ENCODE measurements at places on chromosomes 5 and 9.
A peak's percentile ranks its signal among the peaks of the same experiment; 100 is the strongest.

DNA sequence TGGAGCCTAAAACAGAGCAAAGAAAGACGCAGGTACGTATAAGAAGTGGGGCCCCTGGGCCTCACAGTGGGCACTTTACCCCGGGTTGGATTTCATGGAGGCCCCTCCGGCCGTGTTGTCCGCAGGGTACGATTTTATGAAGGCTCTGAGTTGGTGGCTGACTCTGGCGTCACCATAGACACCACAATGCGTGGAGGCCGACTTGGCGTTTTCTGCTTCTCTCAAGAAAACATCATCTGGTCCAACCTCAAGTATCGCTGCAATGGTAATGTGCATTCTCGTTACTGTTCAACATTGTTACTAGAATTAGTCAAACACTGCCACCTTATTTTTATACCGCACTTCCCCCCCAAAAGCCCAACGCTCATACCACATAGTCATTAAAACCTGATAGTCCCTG lies 47.1 kb downstream of the THBS4 start:
- no peak for DNase-seq

DNA sequence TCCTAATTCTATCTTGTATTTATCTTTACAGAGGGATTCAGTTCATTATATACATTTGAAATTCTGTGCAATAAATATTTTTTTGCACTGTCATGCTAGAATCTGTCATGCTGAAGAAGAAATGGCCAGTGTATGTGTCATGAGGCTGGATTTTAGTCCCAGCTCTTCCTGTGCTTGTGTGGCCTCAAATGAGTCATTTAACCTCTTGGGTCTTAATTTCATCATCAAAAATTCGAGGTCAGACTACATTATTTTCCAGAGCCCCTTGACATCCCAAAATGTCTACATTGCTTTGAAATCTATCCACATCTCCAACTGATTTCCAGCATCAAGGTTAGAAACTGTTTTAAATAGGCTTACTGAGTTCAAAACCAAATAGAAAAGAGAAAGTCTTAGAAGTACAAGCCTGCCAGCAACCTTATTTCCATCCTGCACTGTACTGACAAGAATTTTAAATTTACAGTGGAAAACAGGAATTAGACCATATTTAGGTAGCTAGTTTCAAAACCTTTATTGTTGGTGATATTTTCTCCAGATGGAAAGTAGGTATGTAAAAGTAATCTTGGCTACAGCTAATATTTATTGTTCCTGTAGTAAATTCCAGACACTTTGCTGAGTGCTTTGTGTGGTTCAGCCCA lies 96.7 kb upstream of the MAMDC2 start:
- no peak for DNase-seq

GRCh38 chr9:126981218-126981617 lies 66.6 kb downstream of the RALGPS1 start:
- no peak for DNase-seq

GRCh38 chr5:179272326-179273072 lies 72.8 kb downstream of the ADAMTS2 start:
- no peak for DNase-seq

DNA sequence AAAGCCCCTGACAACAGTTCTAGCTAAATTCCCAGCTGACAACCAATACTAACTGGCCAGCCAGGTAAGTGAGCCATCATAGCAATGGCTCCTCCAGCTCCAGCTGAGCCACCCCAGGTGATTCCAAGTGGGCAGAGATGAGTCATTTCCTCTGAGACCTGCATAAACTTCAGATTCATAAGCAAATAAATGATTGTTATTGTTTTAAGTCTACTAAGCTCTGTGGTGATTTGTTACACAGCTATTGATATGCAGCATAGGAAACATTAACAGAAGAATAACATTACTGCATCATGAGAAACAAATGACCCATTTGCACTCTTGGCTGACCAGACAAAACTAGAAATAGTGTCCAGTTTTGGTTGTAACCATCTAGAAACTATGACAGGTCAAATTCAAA lies 60.3 kb downstream of the TTC39B start:
- no peak for DNase-seq

DNA sequence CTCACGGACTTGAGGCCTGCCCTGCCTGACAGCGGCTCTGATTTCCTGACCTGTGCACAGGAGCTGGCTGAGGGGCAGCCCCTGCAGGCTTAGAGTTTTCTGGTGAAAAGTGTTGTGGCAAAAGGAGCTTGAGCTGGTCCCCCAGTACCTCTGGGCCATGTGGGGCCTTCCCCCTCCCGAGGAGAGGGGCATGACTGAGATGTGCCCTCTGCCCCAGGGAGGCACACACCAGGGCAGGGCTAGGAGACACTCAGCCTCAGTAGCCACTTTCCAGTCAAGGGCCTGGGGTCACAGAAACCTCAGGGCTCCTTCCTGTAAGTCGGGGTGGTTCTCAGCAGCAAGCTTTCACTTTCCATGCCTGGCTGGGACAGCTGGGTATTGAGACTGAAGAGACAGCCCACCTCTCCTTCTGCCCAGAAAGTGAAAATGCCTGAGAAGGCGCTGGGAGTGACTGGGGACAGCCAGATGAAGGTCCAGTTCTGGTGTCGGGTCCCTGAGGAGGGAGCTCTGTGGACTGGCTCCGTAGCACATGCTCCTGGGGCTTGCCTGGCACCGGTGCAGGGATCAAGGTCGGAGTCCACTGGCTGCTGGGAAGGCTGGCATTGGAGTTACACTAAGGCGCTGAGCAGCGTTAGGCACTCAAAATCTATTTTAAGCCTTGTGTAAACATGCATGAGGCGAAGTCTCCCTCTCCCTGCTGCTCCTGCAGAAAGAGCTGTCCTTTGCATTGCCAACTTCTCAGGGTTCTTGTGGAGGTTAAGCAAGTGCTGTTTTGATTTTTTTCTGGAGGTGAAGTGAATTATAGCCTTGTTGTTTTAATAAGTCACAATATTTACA lies 394.9 kb downstream of the GADD45G start:
- peak; percentile 10 for DNase-seq

DNA sequence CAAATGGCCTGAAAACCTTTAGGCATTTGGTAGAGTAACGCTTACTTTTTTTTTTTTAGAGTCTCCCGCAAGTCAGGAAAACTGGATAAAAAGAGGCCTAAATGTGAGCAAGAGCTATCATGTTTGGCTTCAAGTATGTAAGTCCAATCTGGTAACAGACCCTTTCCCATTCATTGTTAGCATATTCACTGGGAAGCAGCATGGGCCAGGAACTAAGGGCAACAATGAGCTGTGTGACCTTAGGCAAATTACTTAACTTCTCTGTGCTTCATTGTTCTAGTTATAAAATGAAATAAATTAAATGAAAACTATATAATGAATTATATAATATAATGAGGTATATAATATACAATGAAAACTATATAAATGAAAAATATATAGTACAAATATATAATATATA lies 114.3 kb upstream of the PCA3 start:
- DNase-seq = no peak

- no peak for DNase-seq
Observed at GRCh38 chr9:101587332-101588043, 7.3 kb downstream of the PPP3R2 start.

DNA sequence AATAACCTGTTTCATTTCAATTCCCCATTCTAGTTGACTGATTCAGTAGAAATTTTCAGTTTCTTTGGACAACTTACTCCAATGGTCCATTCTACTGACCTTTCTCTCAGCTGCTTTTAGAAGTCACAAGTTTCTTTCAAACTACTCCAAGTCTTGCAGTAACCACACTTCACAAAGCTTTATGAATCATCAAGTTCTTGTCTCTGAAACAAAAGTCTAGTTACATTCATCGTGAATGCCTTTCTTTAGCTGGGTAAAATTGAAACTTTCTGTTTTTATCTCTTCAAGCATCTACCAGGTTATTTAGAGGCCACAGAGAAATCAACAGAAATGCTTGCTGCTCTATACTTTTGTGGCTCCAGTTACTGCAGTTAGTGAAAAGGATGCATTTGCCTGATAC lies 405.4 kb downstream of the TMEM232 start:
- DNase-seq = no peak

DNA sequence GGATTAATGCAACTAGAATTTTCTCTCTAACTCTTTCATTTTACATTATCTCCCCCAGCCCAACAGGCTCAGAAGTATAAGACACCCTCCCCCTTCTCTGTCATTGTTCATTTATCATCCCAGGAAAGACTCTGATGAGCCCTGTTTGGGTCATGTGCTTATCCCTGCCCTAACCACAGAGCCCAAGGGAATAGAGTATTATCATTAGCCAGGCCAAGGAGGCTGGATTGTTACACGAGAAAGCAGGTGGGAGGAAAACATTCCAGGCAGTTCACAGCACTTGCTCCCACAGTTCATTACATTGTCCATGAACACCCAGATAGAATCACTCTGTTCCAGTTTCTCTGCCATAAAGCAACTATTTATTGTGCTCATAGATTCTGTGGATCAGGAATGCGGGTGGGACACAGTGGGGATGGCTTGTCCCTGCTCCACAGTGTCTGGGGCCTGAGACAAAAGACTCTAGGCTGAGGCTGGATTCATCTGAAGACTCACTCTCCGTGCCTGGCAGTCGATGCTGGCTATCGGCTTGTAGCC lies 59.5 kb upstream of the TMEM215 start:
- no peak for DNase-seq

DNA sequence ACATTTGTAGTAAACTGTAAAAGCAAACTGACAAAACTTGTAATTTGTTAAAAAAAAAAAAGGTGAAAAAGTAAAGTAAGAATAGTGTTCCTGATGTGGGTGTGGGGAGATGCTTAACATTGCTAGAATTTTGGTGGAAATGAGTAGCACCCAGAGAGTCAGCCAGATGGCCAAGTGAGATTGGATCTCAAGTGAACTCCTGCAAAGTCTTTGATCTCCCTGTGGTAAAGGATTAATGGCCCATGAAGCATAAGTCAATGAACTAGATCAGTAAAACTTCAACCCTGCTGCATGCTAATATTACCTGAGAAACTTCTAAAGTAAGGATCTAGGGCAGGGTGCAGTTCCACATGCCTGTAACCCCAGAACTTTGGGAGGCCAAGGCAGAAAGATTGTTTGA lies 19.0 kb upstream of the FAM169A start:
- DNase-seq = no peak

- DNase-seq = no peak
Observed at GRCh38 chr9:4214486-4214885, 85.4 kb downstream of the GLIS3 start.

GRCh38 chr5:123659011-123659410 lies 147.0 kb downstream of the CSNK1G3 start:
- no peak for DNase-seq

- DNase-seq = no peak
Observed at GRCh38 chr5:134577022-134577795, 51.7 kb downstream of the JADE2 start.

- DNase-seq = no peak
Observed at GRCh38 chr5:59483971-59484472, 409.5 kb downstream of the PDE4D start.

DNA sequence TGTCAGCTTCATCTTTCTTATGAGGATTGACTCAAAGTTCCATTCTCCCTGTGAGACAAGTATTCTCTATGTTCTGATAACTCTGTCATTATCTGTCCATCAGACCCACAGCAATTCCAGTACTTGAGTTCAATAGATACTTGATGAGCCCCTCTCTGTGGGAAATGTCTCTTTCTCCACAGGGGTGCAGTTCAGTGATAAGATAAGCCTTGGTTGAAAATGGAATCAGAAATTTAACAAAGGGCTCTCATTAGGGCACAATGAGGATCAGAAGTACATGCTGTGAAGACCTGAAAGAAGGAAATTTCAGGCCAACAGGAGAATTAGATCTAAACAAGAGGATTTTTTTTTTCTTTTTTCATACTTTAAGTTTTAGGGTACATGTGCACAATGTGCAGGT lies 737.3 kb downstream of the MTRR start:
- DNase-seq = no peak

DNA sequence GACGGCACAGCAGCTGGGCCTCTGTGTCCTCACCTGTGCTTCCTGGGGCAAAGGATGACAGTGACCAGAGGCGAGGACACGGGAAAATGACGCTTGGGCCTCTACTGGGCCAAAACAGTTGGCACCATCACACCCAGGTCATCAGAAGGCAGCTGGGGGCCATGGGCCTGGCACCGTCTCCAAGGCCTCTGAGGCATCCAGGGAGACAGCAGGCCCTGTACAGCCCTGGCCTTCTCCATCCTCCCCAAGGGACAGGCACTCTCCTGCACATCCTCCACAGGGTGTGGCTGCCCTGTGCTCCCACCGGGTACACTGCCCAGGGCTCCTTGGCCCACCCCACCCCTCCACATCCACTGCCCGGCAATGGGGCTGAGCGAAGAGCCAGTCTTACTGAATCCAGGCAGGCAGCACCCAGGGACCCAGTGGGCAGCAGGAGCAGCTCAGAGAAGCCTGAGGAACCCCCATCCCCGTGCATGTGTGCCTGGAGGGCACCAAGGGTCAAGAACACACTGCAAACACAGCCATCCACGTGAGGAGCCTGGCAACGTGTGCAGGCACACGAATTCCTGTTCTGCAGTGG lies 4.0 kb downstream of the LPCAT1 start:
- DNase-seq = no peak

- no peak for DNase-seq
Observed at GRCh38 chr9:110928599-110928998, 109.7 kb downstream of the LPAR1 start.

All from activated T-helper 1 cell treated with anti-CD3 and anti-CD28 coated beads, Interleukin-2, amount 50 U/mL, for 16 hours (primary cell).